ENCODE measurements at places on chromosomes 6 and 20.

- no peak for DNase-seq
Observed at GRCh38 chr6:2918936-2919335, 15.8 kb upstream of the SERPINB9 start.

- no peak for DNase-seq
Observed at GRCh38 chr6:163288066-163288465, 126.5 kb upstream of the QKI start.

DNA sequence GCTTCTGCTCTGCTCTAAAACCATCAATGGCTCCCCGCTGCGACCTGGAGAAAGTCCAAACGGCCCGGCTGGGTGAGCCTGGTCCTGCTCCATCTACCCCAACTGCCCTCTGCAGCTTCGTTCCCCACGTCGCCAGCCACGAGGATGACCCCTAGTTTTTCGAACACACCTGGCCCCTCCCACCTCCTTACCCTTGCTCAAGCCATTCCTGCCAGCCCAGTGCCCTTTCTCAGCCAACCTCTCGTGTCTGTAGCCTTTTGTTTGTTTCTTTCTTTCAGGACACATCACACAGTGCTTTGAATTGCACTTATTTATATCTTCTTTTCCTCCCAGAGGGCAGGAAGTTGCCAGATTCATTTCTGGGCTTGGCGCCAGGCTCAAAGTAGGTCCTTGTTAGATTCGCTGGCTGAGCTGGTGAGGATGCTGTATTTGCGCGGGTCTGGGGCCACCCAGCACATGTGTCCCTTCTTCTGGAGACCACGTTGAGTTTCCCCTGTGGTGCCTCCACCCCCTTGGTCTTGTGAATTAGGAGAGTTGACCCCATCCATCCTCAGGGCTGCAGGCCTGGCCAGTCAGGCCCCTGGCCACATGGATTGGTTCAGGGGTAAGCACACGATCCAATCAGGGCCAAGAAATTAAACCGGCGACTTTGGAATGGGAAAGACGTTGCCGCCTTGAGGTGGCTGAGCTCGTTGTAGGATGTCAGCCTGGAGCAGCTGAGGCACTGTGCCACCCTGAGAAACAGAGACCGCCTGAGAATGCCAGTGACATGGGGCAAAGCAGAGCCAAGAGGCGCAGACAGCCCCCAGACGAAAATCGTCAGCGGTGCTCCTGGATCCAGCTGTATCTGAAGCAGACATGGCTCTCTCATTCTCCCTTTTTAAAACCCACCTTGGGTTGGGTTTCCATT is 156.0 kb downstream of the CEBPB start:
- DNase-seq = peak; percentile 92

GRCh38 chr20:48930035-48930434 is 8.5 kb downstream of the ARFGEF2 start:
- DNase-seq = no peak

DNA sequence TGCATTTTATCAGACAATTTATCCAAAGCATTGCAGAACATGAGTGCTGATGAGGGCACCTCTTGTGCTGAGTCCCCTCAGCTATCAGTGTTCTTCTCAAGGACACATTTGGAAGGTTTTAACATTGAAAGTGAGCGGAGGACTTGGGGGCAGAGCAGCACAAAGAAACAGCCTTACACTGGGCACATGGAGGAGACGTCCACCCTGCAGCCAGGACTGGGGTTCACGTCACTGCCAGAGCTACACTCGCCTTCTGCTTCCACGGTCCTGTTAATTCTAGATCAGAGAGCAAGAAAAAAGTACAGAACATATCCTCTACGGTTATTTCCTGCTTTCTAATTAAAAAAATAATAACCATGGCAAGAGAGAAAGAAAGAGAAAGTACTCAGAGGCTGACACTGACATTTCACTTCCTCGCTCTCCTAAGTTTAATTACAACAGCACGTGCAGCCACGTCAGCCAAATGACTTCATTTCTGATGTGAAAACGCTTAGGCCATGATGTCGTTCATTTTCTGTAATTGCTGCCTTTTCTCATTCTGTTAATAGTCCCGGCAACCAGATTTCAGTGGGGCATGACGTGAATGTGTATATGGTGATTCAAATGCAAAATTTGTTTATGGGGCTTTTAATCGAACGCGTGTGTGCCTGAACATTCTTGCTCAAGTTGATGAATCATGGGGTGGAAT is 5.1 kb downstream of the PRND start:
- no peak for DNase-seq

DNA sequence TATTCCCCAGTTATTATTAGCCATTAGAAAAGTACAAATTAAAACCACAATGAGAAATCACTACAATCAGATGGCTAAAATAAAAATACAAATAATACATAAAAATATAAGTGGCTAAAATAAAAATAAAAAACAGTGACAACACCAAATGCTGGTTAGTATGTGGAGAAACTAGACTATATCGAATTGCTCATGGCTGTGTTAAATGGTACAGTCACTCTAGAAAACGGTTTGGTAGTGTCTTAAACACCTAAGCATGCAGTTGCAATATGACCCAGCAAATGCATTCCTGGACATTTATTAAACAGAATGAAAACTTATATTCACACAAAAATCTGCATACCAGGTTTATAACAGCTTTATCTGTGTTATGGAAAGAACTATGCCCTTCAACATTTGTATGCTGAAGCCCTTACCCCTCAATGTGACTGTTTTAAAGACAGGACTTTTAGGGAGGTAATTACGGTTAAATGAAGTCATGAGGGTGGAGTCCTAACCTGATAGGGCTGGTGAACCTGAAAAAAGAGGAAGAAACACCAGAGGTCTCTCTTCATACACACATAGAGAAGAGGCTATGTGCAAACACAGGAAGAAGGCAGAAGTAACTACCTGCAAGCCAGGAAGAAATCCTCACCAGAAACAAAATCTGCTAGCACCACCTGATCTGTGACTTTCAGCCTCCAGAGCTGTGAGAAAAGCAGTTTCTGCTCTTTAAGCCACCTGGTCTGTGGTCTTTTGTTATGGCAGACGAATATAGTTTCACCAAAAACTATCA is 84.9 kb downstream of the ASCC3 start:
- DNase-seq = no peak

DNA sequence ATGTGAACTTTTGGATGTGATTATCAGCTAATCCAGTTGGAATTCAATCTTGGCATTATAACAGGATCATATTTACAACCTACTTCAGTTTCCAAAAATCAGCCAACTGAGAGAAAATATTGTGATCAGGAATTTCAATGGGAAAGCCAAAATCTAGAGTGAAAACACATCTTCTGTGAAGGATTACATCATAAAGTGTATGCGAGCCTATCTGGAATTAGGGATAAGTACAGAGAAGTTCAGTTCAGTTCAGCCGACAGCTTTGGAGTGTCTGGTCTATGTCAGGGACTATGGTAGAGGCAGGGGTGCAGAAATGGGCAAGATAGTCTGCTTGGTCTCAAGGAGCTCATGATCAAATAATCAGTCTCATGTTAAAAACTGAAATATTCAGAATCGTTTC is 12.3 kb upstream of the PRIM2 start:
- DNase-seq = no peak

GRCh38 chr6:125175466-125176048 is 22.0 kb downstream of the TPD52L1 start:
- DNase-seq = no peak

DNA sequence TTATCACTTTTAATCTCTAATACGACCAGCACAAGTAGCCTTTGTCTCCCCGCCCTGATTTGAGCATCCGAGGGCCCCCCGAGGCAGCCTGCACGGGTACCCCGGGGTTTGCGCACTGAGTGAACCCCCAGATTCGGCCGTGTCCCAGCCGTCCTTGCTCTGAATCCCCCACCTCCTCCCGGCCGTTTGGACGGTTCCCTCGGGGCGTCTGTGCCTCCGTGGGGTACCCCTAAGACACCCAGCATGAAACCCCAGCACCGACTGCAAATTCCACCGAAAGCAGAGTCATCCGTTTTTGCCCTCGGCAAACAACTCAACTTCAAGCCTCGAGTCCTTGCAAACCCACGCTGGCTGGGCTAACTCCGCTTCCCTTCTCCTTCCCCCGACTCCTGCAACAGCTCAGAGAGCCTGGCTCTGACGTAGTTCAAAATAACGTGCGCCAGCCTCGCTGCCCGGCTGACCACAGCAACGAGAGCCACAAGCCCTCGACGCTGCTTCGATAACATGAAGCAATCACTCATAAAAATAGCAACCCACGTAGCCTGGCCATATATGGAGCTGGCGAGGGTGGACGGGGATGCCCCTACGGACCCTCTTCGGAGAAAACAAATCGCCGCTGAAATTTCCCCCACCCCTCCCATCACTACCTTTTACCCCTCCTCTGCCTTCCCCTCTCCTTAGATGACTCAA is 764 bp upstream of the SNAP25 start:
- DNase-seq = peak; percentile 26

GRCh38 chr6:52020945-52021570 is 66.4 kb downstream of the PKHD1 start:
- peak; percentile 42 for DNase-seq

GRCh38 chr6:62042429-62042828 is 243.6 kb downstream of the KHDRBS2 start:
- DNase-seq = no peak

- no peak for DNase-seq
Observed at GRCh38 chr20:9660236-9660868, 146.0 kb downstream of the LAMP5 start.

DNA sequence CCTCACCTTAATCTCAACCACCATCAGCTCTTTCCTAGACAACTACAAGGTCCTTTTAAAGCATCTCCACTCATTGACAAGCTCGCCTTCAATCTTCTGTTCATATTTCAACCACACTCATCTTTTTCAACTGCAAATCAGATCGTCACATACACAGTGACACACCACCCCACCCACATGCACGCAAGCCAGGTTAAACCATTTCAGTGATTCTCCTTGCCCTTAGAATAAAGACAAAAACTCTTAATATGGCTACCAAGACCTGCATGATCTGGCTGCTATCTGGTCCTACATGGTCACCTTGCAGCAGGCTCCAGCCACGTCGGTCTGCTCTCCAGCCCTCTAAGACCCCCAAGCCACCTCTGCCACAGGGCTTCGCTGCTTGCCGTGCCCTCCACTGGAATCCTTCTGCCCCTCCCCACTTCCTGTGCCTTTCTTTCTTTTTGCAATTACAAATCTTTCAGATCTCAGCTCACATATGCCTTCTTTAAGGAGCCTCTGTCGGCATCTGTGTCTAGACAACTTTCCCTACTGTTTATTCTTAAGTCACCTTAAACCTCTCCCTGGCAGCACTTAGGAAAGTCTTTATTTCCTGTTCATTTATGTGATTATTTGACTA is 507.3 kb upstream of the ARID1B start:
- no peak for DNase-seq

DNA sequence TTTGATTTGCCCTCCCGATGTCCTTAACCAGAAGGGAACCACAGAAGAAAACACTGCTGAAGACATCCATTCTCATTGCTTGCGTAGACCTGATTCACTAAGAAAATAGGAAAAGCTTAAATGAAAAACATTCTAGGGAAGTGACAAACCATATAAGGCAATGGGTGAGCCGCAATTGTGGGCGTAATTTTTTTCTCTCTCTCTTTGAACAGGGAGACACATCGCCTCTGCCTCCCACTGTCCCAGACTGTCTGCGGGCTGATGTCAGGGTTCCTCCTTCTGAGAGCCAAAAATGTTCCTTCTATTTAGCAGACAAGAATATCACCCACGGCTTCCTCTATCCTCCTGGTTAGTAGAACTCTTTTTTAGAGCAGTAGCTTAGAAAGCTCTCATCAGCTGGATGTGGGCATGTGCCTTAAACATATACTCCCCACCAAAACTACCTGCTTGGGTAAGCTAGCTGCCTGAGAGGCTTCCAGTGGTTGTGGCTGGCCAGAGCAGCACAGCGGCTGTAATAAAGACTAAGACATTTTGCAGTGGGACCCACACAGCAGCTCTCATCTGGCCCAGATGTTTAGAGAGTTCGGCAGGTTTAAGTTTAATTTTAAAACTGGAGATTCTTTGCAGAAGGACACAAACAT is 22.7 kb upstream of the CTAGE9 start:
- no peak for DNase-seq

- DNase-seq = peak; percentile 85
Observed at GRCh38 chr6:142376800-142377496, 75.1 kb downstream of the ADGRG6 start.

DNA sequence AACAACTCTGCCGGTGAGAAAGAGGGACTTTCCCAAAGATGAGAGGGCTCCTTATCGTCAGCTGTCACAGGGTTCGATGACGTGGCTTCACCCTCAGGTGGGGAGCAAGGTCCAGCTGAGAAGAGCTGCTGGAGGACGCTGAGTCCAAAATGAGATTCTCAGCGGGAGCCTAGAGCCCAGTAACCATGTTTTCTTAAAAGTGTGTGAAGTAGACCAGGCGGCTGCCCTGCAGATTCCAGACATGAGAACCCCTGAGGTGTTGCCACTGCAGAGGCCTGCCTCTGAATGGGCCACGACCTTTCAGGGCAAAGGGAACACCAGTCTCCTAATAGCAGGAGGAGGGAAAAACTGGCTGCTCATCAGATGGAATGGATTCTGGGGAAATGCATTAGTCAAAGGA is 375.1 kb downstream of the BTBD9 start:
- DNase-seq = no peak

- no peak for DNase-seq
Observed at GRCh38 chr6:38459291-38459690, 180.4 kb downstream of the BTBD9 start.

DNA sequence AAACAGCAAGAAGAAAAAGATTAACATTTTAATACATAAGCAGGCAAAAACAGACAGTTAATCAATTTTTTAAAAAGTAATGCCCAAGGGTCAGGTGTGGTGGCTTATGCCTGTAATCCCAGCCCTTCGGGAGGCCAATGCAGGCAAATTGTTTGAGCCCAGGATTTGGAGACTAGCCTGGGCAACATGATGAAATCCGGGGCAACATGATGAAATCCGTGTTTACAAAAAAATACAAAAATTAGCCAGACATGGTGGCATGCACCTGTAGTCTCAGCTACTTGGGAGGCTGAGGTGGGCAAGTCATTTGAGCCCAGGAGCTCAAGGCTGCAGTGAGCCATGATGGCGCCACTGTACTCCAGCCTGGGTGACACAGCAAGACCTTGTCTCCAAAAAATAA is 94.1 kb upstream of the DST start:
- DNase-seq = no peak

DNA sequence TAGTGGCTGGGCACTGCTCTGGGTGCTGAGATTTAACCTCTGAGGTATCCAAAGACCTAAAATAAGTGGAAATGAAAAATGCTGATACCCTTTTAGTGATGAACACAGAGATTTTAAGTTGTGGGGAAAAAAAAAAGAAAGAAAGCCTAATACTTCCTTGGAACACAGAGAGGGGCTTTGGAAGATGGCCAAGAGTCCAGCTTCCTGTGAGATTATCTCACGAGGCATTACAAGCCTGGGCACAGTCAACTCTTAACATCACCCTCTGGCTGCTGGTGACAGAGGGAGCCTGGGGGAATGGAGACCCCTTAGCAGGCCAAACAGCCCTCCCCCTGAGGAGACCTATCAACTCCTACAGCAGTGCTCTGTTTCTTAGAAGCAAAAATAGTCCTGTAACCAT is 19.7 kb downstream of the BTN2A1 start:
- no peak for DNase-seq

- no peak for DNase-seq
Observed at GRCh38 chr20:37365760-37366638, 20.1 kb downstream of the SRC start.

GRCh38 chr6:12385316-12385715 is 95.2 kb downstream of the EDN1 start:
- no peak for DNase-seq

GRCh38 chr6:33175436-33176069 is 16.7 kb downstream of the COL11A2 start:
- DNase-seq = no peak

GRCh38 chr6:21377356-21377755 is 216.2 kb upstream of the SOX4 start:
- DNase-seq = no peak
